ENCODE measurements at places on chromosomes 1 and 21.

GRCh38 chr21:28781602-28782276 is 210.9 kb downstream of the LTN1 start:
- DNase-seq, result no peak

- no peak for DNase-seq
Observed at GRCh38 chr1:154325583-154326545, 539 bp downstream of the ATP8B2 start.

GRCh38 chr1:173669491-173669941 is at the start of gene ANKRD45:
ANKRD45 (minus strand) TSS chr1:173669851; CDS start chr1:173659418, 10,433 bp downstream.
- DNase-seq, result peak; percentile 2

- DNase-seq, result no peak
Observed at GRCh38 chr1:208180421-208180820, 63.8 kb downstream of the PLXNA2 start.

DNA sequence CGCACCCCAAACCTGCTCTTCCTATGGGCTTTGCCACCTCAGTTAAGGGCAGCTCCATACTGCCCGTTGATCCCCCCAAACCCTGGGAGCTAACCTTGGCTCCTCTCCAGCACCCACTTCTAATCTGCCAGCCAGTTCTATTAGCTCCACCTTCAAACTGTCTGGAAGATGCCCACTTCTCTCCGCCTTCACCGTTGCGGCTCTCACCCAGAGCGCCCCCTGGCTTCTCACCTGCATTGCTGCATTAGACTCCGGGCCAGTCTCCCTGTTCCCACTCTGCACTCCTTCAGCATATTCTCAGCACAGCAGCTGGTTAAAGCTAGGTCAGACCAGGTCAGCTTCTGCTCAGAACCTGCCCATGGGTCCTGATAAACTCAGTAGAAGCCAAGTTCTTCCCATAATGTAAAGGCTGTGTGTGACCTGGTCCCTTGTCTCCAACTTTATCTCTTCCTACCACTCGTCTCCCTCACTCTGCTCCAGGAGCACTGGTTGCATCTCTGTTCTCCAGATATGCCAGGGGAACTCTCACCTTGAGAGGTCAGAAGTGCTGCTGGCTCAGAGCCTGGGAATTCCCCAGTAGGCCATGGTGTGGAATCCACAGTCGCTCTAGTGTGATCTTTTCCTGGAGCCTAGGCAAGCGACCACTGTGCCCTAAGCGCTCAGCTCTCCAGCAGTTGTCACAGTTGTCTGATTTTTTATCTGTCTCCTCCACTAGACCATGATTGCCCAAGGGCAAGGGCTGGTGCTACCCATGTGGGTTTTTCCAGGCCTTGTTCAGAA is 150.3 kb downstream of the HMGB4 start:
- DNase-seq, result no peak
